ENCODE measurements at places on chromosomes 3 and 15. TPM values are rescaled to one million over a fixed set of nuclear protein-coding genes. Genes with fewer than 3 reads are reported as not detected.

Gene UBAP1L
- 2.9 TPM for polyA plus RNA-seq

Gene SCN11A
- 0.06 TPM for polyA plus RNA-seq

- no peaks in the 10 kb centered on the region for H3K27me3 ChIP-seq
- H3K4me1 ChIP-seq, result peaks cover 4% of the 10 kb centered on the region
- H3K27ac ChIP-seq, result no peak overlapping the region
- H3K36me3 ChIP-seq, result no peaks in the 10 kb centered on the region
- no peak for DNase-seq
- H3K4me3 ChIP-seq, result no peak overlapping the region
Observed at GRCh38 chr3:152656972-152657355, 178.0 kb upstream of the P2RY1 start.

GRCh38 chr3:117691526-117691925 lies 981.9 kb downstream of the TUSC7 start:
- H3K27ac ChIP-seq, result no peak overlapping the region
- no peaks in the 10 kb centered on the region for H3K36me3 ChIP-seq
- peaks cover 7% of the 10 kb centered on the region for H3K4me1 ChIP-seq
- DNase-seq, result peak; percentile 2

- DNase-seq, result no peak
- no peak overlapping the region for H3K27ac ChIP-seq
Observed at GRCh38 chr3:30078736-30079135, 527.7 kb upstream of the TGFBR2 start.

- H3K27me3 ChIP-seq, result no peaks in the 10 kb centered on the region
- peaks cover 22% of the 10 kb centered on the region for H3K36me3 ChIP-seq
- no peaks in the 10 kb centered on the region for H3K4me1 ChIP-seq
- peak; percentile 15 for DNase-seq
Observed at GRCh38 chr3:120393243-120393642, 44.1 kb upstream of the LRRC58 start.

GRCh38 chr3:9757427-9757826 lies 7.7 kb downstream of the OGG1 start:
- H3K27me3 ChIP-seq, result no peaks in the 10 kb centered on the region
- no peak overlapping the region for H3K4me3 ChIP-seq
- H3K27ac ChIP-seq, result no peak overlapping the region
- H3K4me1 ChIP-seq, result peaks cover 12% of the 10 kb centered on the region
- no peak for DNase-seq

DNA sequence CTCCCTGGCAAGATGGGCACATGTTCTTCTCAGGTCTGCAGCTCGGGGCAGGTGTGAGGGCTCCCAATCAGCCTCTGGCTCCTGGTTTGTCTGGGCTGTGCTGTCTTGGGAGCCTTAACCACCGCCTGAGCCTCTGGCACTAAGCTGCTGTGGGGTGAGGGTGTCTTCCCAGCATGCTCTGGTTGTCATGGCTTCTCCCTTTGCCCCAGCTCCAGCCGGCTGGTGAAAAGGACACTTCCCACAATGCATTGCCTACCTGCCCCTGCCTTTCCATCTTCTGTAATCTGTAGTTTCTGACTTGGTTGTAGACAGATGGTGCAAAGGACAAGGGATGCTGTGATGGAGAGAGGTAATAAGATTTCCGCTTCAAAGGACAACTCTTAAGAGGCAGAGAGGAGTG lies 295.3 kb downstream of the TLE3 start:
- no peaks in the 10 kb centered on the region for H3K27me3 ChIP-seq
- DNase-seq, result no peak
- H3K36me3 ChIP-seq, result no peaks in the 10 kb centered on the region

DNA sequence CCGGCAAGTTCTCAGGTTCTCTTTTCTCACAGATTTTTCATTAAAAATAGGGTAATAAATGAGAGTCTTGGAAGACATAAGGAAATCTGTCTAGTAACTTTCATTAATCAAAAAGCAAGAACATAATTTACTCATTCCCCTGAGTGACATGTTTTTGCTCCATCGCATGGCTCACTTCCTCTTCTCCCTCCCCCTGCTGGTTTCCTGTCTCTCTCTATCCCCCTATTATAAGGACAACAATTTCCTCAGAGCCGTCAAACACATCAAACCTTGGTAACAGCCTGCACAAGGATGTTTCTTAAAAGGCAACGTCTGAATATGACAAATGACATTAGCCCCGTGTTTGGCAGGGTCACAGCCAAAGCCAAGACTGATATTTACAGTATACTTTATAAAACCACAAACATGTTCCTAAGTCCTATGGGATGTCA lies 1149.6 kb downstream of the IGSF11 start:
- H3K4me3 ChIP-seq, result no peak overlapping the region
- no peak overlapping the region for H3K27ac ChIP-seq
- H3K4me1 ChIP-seq, result peaks cover 14% of the 10 kb centered on the region
- H3K36me3 ChIP-seq, result no peaks in the 10 kb centered on the region
- peak; percentile 72 for DNase-seq

Measured in endothelial cell of umbilical vein (primary cell).